ENCODE measurements at places on chromosomes 4 and X. TPM values are rescaled to one million over a fixed set of nuclear protein-coding genes. Genes with fewer than 3 reads are reported as not detected.

GRCh38 chr4:74768857-74769525 is 25.3 kb downstream of the BTC start:
- H3K4me1 ChIP-seq: no peaks in the 10 kb centered on the region
- no peaks in the 10 kb centered on the region for H3K36me3 ChIP-seq
- H3K4me3 ChIP-seq: no peak overlapping the region
- H3K27me3 ChIP-seq: no peaks in the 10 kb centered on the region

DNA sequence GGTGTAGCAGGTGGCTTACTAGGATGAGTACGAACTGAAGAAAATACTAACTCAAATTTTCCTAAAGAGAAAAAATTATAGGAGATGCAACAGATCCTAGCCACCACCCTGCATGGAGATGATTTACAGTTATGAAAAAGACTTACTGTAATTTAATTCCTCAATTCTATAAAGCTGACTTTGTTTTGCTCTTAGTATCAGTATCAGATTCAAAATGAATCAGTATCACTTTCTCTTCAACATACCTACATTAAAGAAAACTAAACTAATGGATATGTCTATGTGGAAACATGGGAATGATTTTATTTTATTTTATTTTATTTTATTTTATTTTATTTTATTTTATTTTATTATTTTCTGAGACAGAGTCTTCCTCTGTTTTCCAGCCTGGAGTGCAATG is 525.8 kb downstream of the NLGN4X start:
- no peak for DNase-seq
- no peaks in the 10 kb centered on the region for H3K4me1 ChIP-seq
- H3K4me3 ChIP-seq: no peak overlapping the region

Gene JAKMIP1
- 11.3 TPM for total RNA-seq

- H3K4me1 ChIP-seq: no peaks in the 10 kb centered on the region
- H3K27ac ChIP-seq: no peak overlapping the region
- no peaks in the 10 kb centered on the region for H3K36me3 ChIP-seq
- H3K4me3 ChIP-seq: no peak overlapping the region
- no peaks in the 10 kb centered on the region for H3K27me3 ChIP-seq
- no peak for DNase-seq
Measured at GRCh38 chrX:140292961-140293360, 211.9 kb downstream of the SOX3 start.

DNA sequence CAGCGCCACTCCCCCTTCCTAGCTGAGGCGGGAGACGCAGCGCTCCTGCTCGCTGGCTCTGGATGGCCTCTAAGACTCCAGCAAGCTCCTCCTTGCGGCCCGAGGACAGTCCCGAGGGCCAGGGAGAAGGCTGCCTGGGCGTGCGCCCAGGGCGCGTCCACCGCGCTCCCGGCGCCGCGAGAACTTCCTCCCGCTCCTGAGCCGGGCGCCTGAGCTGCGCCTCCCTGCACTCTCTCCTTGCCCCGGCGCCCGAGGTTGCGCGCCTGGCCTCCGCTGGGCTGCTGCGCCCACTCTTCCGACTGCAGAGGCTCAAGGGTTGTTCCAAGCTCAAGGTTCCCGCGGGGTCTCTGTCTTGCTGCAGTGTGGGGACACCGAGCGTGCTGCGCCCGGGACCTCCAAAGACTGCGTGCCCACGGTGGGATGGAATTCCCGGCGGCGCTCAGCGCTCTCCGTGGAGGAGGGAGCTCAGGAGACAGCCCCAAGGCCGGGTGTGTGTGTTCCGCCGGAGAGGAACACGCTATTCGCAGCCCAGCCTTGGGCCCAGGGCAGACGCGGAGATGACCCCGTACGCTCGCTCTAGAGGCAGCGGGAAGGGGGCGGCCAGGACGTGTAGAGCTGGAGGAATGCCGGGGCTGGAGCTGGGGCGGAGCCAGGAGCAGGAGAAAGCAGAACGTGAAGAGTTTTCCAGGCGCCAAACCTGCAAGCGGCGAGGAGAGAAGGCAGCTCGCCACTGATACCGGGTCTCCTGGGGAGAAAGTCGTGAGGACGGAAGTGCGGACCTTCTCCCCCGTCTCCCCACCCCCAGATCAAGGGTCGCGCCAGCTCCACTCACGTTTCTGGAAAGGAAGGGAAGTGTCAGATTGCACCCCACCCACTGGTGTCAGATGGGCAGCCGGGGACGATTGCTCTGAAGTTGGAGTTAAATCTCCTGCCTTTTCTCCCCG is at the start of gene ARHGAP6:
Gene ARHGAP6 (minus strand): TSS at position 753 of the 944 bp plus-strand sequence. CDS start 1,092 bp downstream, outside the sequence.
- H3K36me3 ChIP-seq: no peaks in the 10 kb centered on the region
- no peaks in the 10 kb centered on the region for H3K4me1 ChIP-seq
- H3K4me3 ChIP-seq: no peak within 1 kb of the TSS
- DNase-seq: no peak
- H3K27me3 ChIP-seq: peaks cover 51% of the 10 kb centered on the region

DNA sequence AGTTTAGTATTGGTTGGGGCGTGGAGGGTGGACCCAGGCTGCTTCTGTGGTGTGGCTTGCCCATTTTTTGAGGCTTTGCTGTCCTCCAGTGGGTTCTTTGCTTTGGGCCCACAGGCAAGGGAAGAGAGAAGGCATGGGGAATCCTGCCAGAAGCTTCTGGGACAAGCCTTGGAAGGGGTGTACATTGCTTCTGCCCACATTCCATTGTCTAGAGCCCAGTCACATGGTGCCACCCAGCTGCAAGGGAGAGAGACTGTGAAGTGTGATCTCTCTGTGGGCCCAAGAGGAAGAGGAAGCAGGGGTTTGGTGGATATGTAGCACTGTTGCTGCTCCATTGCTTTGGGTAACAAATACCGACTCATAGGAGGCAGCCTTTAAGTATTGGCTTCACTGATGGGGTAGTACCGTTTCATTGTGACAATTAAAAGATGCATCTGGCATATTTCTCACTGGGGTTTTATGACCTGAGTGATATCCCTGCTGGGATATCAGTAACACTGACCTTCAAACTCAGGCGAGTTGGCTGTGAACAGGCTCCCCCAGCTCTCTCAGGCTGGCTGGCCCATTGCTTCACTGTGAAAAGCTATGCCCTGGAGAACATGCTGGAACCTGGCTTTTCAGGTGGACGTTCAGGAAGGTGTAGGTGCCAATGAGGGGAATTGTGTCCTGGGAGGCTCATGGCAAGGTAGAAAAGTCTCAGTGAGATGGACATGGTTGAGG is 85.9 kb downstream of the CLDN34 start:
- no peak for DNase-seq
- no peak overlapping the region for H3K27ac ChIP-seq
- H3K4me1 ChIP-seq: peaks cover 8% of the 10 kb centered on the region
- H3K27me3 ChIP-seq: no peaks in the 10 kb centered on the region
- H3K4me3 ChIP-seq: no peak overlapping the region

Gene TEX13D
- total RNA-seq: not detected

- H3K4me1 ChIP-seq: peaks cover 18% of the 10 kb centered on the region
- H3K27ac ChIP-seq: no peak overlapping the region
- peaks cover 14% of the 10 kb centered on the region for H3K36me3 ChIP-seq
- DNase-seq: no peak
Measured at GRCh38 chr4:184802697-184803015, 23.1 kb downstream of the ACSL1 start.

DNA sequence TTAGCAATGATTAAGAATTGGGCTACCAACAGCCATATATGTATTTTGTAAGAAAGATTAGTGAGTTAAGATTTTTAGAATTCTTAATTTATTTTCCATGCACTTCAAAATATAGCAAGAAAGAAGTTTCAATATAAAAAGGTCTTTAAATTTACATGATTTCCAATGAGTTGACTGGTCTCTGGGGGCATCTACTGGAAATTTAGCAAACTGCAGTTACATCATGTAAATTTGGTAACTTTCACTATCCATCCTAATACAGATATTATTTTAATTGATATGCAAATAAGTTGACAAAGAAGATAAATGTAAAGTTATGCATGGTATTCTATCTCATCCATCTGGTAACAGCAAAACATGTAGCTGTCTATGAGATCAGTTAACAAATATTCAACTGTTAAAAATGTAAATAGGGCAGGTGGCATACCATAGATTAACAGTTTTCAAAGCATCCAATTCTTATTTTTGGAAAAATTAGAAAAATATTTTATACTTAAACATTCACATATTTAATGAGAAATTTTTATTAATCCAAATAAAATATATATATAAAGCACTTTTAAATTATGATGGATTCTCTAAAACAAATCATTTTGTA is 29.1 kb downstream of the TTC29 start:
- H3K27me3 ChIP-seq: peaks cover 8% of the 10 kb centered on the region
- no peaks in the 10 kb centered on the region for H3K4me1 ChIP-seq
- no peaks in the 10 kb centered on the region for H3K36me3 ChIP-seq
- no peak overlapping the region for H3K27ac ChIP-seq
- peak; percentile 73 for DNase-seq

Gene ZXDB
- 5.5 TPM for total RNA-seq

DNA sequence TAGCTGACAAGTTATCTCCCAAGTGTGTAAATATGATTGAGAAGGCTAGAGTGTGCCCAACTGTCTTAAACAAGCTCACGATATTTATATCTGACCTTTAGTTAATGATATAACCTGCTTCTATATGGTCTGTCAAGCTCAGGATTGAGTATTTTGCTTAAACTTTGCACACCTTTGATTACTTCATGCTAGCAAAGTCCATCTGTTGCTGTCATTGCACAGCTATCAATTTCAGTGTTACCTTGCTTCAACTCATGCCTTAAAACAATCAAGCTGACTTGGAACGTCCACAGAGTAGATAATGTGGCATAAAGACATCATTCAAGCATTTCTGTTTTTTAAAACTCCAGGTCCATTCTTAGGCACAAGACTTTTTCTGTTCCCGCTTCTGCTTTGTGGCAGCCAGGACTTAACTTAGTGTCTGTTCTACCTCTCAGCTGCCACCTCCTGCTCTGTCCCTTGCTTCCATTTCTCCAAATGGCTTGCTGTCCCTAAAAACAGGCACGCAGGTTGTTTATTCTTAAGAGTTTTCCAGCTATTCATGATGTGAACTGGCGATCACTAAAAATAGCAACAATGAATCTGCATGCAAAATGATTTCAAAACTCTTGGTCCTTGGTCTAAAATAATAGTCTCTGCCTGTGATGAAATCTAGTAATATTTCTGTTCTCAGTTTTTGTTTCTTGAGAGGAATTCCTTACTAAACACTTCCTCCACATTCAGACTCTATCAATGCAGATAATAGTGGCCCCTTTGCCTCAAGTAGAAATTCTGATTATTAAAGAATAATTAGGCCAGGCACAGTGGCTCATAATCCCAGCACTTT is 16.3 kb upstream of the NEIL3 start:
- H3K4me3 ChIP-seq: no peak overlapping the region
- no peaks in the 10 kb centered on the region for H3K4me1 ChIP-seq
- no peak overlapping the region for H3K27ac ChIP-seq
- H3K27me3 ChIP-seq: peaks cover 7% of the 10 kb centered on the region
- no peaks in the 10 kb centered on the region for H3K36me3 ChIP-seq

Gene FGG
- total RNA-seq: not detected

DNA sequence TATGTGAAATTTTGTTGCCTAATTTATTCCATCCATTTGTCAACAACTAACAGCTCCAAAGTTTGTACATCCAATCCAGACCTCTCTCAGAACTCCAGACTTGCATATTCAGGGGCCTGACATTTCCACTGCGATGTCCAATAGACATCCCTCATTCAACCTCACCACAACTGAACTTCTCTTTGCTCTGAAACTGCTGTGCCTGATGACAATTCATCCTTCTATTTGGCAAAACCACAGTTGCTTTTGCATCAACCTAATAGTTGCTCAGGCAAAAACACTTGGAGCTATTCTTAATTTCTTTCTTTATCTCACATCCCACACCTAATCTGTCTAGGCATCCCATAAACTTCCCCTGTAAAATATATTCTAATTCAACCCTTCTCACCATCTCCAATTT is 56.5 kb downstream of the ANTXR2 start:
- no peaks in the 10 kb centered on the region for H3K27me3 ChIP-seq
- no peak overlapping the region for H3K27ac ChIP-seq
- DNase-seq: no peak

Gene CD38
- 89.6 TPM for total RNA-seq

Gene SCRG1
- not detected for total RNA-seq

DNA sequence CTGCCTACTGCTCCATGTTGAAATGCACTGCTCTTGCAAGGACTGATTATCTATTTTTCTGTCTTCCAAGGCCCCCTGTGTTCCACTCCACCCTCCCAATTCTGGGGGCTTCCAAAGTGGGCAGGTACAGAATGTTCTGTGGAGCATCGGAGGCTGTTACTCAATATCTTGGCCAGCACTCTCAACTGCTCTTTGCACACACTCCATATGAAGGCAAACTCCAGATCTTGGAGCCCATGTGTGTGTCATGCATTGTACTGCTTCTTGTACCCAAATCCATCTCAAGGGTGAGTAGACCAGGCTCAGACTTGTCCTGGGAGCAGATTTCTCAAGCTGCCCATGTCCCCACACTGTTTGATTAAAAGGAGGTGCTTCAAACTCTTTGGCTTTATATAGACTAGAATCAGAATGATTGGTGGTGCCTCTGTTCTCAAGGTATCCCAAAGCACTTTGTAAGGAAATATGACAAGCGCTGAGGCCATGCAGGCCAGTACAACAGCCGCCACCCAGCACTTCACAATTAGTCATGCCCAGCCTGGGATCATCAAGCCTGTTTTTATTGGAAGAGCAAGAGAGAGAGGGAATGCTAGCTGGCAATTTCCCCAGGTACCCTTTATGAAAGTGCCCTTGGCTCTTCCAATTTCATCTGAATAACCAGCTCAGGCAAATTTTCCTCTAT is 44.3 kb downstream of the AR start:
- H3K4me1 ChIP-seq: no peaks in the 10 kb centered on the region
- no peak overlapping the region for H3K27ac ChIP-seq
- H3K27me3 ChIP-seq: no peaks in the 10 kb centered on the region
- no peak overlapping the region for H3K4me3 ChIP-seq
- H3K36me3 ChIP-seq: no peaks in the 10 kb centered on the region

DNA sequence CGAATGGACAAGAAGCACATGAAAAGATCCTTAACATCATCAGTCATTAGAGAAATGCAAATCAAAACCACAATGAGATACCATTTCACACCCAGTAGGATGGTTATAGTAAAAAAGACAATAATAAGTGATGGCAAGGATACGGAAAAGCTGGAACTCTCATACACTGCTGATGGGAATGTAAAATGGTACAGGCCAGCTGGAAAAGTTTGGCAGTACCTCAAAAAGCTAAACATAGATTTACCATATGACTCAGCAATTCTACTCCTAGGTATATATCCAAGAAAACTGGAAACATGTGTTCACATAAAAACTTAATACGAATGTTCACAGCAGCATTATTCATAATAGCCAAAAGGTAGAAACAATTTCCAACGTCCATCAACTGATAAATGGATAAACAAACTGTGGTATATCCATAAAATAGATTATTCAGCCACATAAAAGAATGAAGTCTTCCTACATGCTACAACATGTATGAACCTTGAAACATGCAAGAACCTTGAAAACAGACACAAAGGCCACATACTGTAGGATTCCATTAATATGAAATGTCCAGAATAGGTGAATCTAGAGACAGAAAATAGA is 11.9 kb downstream of the RPS6KA3 start:
- no peak overlapping the region for H3K27ac ChIP-seq
- no peak overlapping the region for H3K4me3 ChIP-seq
- H3K27me3 ChIP-seq: no peaks in the 10 kb centered on the region
- DNase-seq: no peak
- peaks cover 20% of the 10 kb centered on the region for H3K36me3 ChIP-seq

Gene SH3D19
- total RNA-seq: not detected

GRCh38 chrX:124239324-124239723 is 93.1 kb upstream of the TEX13D start:
- peak; percentile 59 for DNase-seq
- H3K27ac ChIP-seq: peak overlapping the region; percentile 84
- H3K36me3 ChIP-seq: no peaks in the 10 kb centered on the region
- no peaks in the 10 kb centered on the region for H3K27me3 ChIP-seq
- H3K4me1 ChIP-seq: peaks cover 31% of the 10 kb centered on the region
